Kidney (tissue), 22 donors: ENCODE measurements at places on chromosomes 7 and 10. TPM values are rescaled to one million over a fixed set of nuclear protein-coding genes. Genes with fewer than 3 reads are reported as not detected.
A peak's percentile ranks its signal among the peaks of the same experiment; 100 is the strongest.

DNA sequence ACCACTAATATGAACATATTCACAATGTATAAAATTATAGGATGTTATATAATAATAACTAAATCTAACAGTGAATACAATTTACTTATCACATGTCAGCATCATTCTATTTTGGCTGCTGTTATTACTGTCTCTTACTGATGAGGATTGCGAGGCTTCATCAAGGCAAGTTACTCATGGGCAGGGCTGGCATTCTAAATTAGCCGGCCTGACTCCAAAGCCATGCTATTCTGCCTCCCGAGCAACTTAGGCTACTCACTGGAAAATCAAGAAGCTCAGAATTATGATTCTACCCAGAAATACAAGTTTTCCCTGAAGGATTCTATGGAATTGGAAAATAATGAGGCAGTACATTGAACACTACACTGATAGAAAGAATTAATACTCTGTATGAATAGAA lies 101.7 kb downstream of the ICA1 start:
- no peak for DNase-seq

DNA sequence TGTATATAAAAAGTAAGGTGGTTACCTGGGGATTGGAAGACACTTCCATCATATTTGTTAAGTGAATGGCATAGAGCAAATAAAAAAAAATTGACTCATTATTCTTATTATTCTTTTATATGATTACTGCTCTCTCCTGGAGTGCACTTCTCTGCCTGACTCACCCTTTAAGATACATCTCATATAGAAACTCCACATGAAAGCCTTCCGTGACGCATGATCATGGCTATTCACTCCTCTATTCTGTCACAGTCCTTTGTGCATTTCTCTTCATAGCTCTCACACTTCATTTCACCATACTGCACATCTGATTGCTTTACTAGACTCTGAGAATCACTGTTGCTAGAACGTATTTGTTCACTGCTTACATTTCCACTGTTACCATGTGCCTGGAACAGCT lies 597.3 kb downstream of the CNTNAP2 start:
- no peak for DNase-seq

DNA sequence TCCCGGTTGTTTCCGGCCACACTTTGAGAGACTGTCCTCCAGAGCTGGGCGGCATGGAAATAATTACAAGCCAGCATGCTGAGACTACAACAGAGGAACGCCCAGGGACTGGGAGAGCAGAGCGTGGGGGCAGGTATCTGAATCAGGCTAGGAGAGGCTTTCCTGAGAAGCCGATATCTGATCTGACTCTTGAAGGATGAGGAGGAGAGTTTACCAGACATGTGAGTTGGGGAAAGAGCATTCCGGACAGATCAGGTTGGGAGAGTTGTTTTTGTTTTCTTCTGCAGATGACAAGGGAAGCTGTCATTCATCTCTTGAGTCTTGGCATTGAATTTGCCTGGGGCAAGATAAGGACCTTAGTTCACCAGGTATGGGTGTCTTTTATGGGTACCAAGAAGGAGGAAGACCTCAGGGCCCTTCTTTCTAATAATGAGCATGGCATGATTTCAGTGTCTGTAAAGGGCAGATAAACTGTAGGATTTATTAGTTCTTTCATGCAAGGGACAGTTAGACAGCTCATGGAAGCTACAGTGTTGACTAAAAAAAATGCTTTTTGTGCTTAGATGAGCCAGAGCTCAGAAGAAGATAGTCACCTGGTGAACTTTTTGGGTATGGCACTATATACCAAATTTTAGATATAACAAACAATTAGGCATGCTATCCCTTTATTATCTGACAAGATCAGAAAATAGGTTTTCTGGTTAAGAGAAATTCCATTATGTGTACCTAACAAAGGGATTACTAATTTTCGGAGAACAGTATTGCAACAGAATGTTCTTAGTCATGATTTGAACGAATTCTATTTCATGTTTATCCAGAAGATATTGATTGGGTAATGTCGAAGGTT lies 36.2 kb downstream of the WBP1L start:
- peak; percentile 67 for DNase-seq

DNA sequence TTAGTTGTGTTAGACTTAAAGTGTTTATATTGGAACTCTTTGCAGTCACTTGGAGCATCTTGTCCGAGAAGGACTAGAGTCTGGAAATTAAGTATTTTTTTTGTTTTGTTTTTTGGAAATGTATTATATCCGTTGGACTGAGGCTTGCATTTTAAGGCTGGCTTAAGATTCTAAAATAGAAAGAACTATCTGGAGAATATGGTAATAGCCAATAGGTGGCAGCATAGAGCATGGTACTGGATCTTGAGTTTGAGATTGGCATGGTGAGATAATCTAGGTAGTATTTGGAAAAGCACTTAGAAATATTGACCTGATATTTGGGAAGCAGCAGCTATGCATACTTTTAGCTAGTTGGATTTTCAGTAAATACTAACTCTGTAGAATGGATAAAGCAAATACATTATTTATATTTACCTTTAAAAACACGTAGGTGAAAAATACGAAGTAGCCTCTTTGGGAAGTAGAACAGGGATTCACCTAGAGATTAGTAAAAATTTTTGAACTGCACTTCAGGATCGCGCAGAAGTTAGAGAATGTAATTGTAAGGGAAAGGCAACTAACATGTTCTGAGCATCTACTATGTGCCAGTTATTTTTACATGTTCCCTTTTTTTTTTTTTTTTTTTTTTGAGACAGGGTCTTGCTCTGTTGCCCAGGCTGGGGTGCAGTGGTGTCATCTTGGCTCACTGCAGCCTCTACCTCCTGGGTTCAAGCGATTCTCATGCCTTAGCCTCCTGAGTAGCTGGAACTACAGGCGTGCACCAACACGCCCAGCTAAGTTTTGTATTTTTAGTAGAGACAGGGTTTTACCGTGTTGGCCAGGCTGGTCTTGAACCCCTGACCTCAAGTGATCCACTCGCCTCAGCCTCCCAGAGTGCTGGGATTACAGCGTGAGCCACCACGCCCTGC lies 78.6 kb downstream of the LCOR start:
- DNase-seq: no peak

GRCh38 chr7:48868916-48869315 lies 55.4 kb upstream of the CDC14C start:
- DNase-seq: no peak

GRCh38 chr10:99976886-99977665 lies 32.7 kb downstream of the DNMBP start:
- DNase-seq: no peak

DNA sequence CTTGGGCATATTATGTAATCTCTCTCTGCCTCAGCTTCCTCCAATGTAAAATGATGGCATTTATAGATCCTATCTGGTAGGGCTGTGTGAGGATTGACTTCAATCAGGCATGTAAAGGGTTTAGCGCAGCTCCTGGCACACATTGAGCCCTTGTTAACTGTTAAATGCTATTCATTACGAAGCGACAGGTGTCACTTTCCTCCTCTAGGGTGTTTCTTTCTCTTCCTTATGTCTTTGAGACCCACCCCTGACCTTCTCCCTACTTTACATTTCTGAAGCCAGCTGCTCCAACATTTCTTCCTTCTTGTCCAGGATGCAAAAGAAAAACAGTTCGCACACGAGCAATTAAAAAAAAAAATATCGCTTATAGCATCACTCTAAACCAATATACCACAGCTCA lies 5.7 kb upstream of the R3HCC1L start:
- DNase-seq: no peak

DNA sequence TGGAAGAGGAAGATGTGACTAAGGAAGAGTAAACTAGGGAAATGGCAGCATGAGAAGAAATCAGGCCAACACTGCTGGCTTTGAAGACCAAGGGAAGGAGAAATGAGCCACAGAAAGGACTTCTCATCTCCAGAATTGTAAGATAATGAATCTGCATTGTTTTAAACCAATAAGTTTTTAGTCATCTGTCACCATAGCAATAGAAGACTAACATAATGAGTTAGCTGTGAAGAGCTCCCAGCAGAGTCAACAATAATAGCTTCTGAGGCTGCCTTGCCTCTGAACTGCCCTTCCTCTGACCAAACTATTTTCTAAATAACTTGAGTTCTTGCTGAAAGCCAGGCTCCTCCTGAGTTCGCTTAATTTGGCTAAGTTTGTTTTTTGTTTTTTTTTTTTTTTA lies 103.6 kb downstream of the CACNA2D1 start:
- no peak for DNase-seq

GRCh38 chr10:91409069-91409868 lies 875 bp upstream of the HECTD2 start:
- DNase-seq: peak; percentile 91

DNA sequence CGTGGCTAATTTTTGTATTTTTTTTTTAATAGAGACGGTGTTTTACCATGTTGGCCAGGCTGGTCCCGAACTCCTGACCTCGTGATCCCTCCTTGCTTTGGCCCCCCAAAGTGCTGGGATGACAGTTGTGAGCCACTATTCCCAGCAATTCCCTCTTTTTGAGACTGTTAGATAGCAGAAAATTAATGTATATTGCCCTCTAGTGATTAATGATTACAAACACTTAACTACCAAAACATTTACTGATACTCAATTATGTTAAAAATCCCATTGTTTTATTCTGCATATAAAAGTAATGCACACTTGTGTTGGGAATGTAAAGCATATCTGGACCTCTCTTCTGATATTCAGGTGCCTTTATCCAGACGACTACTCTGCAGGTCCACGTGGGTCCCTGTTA lies 41.2 kb upstream of the COBL start:
- no peak for DNase-seq

DNA sequence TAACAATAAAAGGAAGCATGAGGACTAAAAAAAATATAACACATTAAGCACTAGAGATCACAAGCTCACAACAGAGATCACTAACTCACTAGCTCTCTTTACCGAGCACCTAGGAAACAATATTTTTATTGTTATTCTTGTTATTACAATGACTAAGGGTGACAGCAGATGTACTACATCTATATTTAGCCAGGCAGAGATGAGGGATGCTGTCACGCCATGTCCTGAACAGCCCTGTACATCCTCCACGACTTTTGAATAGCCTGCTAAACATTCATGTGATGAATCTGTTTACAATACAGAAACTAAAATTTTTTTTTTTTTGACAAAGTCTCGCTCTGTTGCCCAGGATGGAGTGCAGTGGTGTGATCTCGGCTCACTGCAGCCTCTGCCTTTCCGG lies 22.7 kb downstream of the FAM133B start:
- DNase-seq: no peak

GRCh38 chr7:140417456-140418155 lies 13.7 kb downstream of the RAB19 start:
- no peak for DNase-seq

DNA sequence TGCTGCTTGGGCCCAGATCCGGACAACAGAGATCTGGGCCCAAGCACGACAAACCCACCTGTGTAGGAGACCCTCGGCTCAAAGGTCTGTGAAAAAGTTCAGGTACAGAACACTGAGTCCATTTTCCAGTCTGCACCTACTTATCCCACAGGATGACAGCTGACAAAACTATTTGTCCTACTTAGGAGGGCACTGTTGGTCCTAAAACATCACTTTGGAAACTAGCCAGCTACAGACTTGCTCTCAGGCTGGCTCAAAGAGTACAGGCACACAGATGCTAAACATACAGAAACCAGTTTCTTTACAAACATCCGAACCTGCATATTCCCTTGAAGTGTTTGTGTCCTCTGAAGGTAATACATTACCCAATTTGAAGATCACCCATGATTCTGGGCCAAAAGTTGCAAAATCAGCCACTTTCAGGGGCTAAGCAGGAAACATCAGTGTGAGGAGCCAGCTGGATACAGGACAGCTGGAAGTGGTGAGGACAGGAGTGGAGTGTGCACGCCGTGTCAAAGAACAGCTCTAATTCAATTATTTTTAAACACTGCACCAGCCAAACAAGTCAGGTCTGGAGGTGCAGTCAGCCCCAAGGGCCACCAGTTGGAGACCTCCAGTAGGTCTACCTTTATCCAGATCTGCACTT lies 88.5 kb downstream of the NOC3L start:
- DNase-seq: no peak

- peak; percentile 8 for DNase-seq
Measured at GRCh38 chr7:134175334-134176036, 48.3 kb downstream of the LRGUK start.

- no peak for DNase-seq
Measured at GRCh38 chr7:16759840-16760239, 6.3 kb downstream of the TSPAN13 start.

GRCh38 chr7:30366606-30367005 lies 82.2 kb downstream of the ZNRF2 start:
- no peak for DNase-seq

GRCh38 chr10:15469111-15469510 lies 98.0 kb upstream of the FAM171A1 start:
- no peak for DNase-seq

DNA sequence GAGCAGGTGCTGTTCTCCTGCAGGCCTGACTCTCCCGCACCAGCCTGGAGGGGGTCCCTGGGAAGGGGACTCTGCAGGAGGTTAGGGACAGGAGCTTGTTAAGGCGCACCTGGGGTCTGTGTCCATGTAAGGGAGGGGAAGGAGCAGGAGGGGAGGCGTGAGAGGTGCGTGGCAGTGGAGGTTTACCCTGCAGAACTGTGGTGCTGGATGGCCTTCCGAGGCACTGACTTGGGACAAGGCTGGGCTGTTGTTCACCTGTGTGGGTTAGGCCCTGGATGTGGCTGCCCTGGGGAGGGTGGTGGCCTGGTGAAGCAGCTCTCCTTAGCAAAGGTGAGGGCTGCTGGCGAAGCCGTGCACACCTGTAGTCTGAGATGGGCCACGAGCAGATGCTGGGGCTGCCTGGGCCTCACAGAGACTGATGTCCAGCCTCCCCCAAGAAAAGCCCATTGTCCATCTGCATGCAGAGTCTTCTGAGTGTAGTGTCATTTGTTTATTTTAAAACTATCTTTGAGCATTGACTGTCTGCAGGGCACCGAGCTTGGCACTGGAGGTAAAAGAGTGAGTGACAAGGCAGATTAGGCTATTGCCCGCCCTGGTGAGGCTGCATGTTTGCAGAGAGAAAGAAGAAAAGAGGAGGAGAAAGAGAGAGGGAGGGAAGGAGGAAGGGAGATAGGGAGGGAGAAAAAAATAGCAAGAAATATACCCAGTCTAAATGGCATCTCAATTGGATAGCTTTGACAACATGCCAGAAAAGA lies 225.3 kb downstream of the GLRX3 start:
- no peak for DNase-seq

- DNase-seq: no peak
Measured at GRCh38 chr10:27138277-27138676, 15.9 kb downstream of the YME1L1 start.

DNA sequence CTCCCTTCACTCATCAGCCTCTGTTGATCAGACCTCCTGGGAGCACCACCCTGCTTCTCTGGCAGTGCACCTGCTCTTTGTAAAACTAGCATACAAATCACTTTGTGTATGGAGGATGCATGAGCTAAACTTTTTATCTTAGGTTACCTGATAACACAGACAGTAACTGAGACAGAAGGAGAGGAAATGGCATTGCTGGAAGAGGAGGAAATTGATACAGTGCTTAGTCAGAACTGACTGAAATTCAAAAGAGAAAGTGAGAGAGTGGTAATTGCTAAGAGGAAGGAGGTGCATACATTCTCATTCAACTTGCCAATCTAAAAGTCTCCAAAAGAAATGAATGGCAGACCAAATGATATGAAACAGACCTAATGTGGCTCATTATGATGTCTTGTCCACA lies 1120.7 kb downstream of the GATA3 start:
- DNase-seq: no peak

The MINPP1 gene
- total RNA-seq: 13.1 TPM

The KIAA1549 gene
- 10.1 TPM for total RNA-seq

The IFIT2 gene
- 12.2 TPM for total RNA-seq

The PNLIPRP3 gene
- not detected for total RNA-seq

The ACHE gene
- total RNA-seq: 3.6 TPM

The ASAH2 gene
- 1.3 TPM for total RNA-seq

The WDR86 gene
- 5.9 TPM for total RNA-seq

The PPP1R17 gene
- total RNA-seq: not detected
